Osteocyte (in vitro differentiated cells): ENCODE measurements at places on chromosomes 5 and 9.

GRCh38 chr5:127290946-127291693, 524 bp downstream of the MEGF10 start:
- no peak for DNase-seq

GRCh38 chr5:131595088-131596033, 39.7 kb downstream of the RAPGEF6 start:
- DNase-seq = no peak

GRCh38 chr5:147408980-147409379, 100.9 kb downstream of the DPYSL3 start:
- no peak for DNase-seq

- no peak for DNase-seq
Measured at GRCh38 chr5:62626534-62626933, 47.9 kb downstream of the LRRC70 start.

GRCh38 chr5:24555229-24555628, 89.5 kb downstream of the CDH10 start:
- DNase-seq = no peak

GRCh38 chr9:131738293-131739132, 1.4 kb downstream of the RAPGEF1 start:
- DNase-seq = no peak

DNA sequence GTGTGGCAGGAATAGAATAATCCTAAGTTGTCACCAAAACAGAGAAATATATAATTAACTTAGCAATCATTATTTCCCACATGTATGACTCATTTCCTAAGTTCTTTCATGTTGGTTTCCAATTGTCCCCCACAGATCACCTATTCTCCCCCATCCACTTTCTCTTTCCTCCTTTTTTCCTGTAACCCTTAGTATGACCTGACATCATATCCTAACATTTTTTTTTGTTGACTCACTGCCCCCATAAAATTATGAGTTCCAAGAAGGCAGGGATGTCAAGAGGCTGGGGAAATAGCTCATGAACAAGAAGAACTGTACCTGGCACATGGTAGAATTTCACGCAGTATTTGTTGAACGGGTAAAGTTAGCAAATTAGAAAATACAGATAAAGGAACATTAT, 186.7 kb downstream of the DCP2 start:
- no peak for DNase-seq

DNA sequence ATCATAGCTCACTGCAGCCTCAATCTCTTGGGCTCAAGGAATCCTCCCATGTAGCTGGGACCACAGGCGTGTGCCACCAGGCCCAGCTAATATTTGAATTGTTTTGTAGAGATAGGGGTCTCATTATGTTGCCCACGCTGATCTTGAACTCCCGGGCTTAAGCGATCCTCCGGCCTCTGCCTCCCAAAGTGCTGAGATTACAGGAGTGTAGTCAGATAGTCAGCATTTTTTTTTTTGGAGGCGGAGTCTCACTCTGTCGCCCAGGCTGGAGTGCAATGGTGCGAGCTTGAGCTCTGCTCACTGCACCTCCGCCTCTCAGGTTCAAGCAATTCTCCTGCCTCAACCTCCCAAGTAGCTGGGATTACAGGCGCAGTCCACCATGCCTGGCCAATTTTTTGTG, 1.6 kb upstream of the SAR1B start:
- DNase-seq = no peak

DNA sequence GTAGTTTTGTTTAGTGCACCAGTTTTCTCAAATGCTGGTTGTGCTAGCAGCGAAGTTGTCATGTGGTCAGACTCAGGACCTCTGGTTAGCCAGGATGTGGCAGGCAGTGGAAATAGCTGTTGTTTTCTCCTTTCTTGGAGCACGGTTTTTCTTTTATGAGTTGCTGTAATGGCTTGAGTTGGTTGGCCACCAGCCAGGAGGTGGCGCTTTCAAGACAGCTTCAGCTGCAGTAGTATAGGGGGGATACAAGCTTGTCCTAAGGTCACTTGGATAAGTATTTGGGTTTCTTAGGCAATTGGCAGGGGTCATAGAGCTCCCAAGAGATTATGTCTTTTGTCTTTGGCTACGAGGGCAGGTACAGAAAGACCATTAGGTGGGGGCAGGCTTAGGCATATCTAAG, 274.2 kb upstream of the TARS1 start:
- DNase-seq = no peak

- no peak for DNase-seq
Measured at GRCh38 chr9:79408200-79408599, 163.6 kb upstream of the TLE4 start.

DNA sequence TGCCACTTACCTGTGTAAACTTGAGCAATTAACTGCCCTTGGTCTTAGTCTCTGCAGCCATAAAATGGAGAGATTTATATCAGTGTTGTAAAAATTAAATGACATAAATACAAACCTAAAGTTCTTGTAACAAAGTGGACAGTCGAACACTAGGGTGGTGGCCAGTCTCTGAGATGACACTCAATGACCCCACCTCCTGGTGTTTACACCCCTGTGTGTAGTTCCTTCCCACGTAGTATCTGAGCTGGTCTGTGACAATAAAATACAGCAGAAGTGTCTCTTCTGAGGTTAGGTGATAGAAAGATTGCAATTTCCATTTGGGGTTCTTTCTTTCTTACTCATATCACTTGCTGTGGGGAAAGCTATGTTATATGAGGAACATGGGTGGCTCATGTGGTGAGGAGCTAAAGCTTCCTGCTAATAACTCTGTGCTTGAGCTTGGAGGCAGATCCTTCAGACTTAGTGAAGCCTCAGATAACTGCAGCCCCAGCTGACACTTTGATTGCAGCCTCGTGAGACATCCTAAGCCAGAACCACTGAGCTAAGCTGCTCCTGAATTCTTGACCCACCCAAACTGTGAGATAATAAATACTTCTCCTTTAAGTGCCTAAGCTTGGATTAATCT, 173.4 kb upstream of the CHD1 start:
- DNase-seq = no peak

DNA sequence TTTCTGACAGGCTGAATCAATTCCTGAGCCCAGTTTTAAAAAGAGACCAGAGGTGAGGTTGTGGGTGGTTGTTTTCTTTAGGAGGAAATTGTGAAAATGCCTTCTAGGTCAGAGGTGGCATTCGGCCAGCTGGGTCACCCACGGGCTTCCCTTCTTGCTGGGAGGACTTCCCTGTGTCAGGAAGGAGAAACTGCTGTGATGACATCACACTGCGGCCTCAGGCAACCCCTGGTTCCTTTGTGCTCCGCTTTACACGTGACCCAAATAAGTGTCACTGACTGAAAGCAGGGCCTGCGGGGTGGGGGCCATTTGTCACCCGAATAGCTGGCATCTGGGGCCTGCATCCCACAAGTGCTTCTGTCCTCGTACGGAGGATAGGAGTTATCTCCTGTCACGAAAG, 39.7 kb downstream of the FABP6 start:
- no peak for DNase-seq

- DNase-seq = no peak
Measured at GRCh38 chr9:130010151-130010988, 32.6 kb downstream of the FNBP1 start.

GRCh38 chr5:82551840-82552385, 273.8 kb upstream of the RPS23 start:
- no peak for DNase-seq

GRCh38 chr5:9922719-9923118, 292.6 kb upstream of the TAS2R1 start:
- DNase-seq = no peak

GRCh38 chr9:137545123-137545522, 5.1 kb downstream of the PNPLA7 start:
- no peak for DNase-seq

- no peak for DNase-seq
Measured at GRCh38 chr9:33884856-33885701, 68.1 kb downstream of the UBE2R2 start.

- no peak for DNase-seq
Measured at GRCh38 chr5:53333160-53333559, 147.3 kb upstream of the FST start.

GRCh38 chr5:23353286-23353685, 154.1 kb upstream of the PRDM9 start:
- no peak for DNase-seq

- DNase-seq = no peak
Measured at GRCh38 chr9:134519375-134520070, 122.1 kb upstream of the COL5A1 start.
